Left kidney (tissue), 8 donors: ENCODE measurements at places on chromosomes 13 and 19. TPM values are rescaled to one million over a fixed set of nuclear protein-coding genes. Genes with fewer than 3 reads are reported as not detected.

Gene SEMA6B
- 1.5 TPM for polyA plus RNA-seq

DNA sequence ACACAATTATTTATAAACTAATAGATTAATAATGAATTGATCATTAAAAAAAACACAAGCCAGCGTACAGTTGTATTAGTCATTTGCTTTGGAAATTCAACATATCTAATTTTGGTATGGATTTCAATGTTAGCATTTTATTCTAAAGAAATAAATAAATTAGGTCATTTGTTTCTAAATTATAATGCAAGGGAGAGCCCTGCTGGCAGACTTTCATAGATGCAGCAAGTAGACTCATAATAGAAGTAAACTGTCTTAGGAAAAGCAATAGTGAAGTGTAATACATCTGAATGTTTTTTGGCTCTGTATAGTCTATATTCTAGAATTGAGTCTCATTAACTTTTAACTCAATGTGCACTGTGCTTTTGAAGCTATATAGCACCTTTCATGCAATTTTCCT lies 982.4 kb upstream of the MIR17HG start:
- DNase-seq, result peak; percentile 12

Gene SHISA2
- 64.5 TPM for polyA plus RNA-seq

- no peak for DNase-seq
Observed at GRCh38 chr13:80036845-80037504, 304.0 kb downstream of the SPRY2 start.

GRCh38 chr19:33450689-33451088 lies 70.9 kb downstream of the PEPD start:
- DNase-seq, result no peak

DNA sequence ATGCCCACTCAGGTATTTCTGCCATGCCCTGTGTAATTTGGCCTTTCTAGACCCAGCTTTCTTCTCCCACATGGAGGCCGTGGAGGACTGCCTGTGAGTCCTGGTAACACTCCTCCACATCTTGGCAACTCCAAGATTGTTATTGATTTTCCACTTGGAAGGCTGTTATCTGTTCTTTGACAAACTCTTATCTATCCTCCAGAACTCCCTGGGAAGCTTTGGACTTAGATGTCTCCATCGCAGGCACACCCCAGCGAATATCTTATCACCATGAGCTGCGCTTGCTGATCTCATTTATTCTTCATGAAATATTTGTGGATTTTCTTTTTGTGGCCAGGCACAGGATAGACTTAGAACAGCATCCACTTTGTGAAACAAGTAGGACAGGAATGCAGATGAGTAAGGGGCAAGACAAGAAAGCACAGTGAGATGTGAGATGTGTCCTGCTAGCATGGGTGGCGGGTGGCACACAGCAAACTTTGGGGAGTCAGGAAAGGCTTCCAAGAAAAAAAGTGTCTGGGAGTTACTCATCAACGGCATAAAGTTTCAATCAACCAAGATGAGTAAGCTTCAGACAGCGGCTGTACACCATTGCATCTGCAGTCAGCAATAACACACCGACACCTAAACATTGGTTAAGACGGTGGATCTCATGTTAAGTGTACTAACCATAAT lies 84.5 kb upstream of the IRS2 start:
- DNase-seq, result no peak

Gene ATP8B3
- polyA plus RNA-seq, result 0.85 TPM

DNA sequence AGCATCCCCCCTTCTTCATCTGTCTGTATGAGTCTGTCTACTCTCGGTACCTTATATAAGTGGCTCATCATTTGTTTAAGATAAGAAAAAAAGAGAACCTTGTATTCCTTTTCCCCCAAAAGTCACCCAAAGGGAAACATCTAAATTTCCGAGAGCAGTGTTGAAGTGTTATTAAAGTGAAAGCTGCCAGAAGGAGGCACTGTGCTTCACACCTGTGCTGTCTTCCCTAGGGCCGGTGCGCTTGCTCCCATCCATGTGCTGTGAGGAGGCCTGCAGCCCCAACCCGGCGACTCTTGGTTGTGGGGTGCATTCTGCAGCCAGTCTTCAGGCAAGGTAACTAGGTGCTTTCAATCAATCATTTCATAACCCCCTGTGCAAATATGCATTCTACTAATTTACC lies 97.5 kb downstream of the TNFRSF19 start:
- DNase-seq, result no peak

Gene CFAP97D2
- polyA plus RNA-seq, result not detected

Gene TJP3
- polyA plus RNA-seq, result 7.5 TPM

- no peak for DNase-seq
Observed at GRCh38 chr13:65856431-65856830, 1373.7 kb downstream of the PCDH9 start.

- DNase-seq, result no peak
Observed at GRCh38 chr13:84845907-84846619, 953.2 kb downstream of the SLITRK6 start.

- no peak for DNase-seq
Observed at GRCh38 chr19:45251452-45252354, 632 bp downstream of the MARK4 start.

DNA sequence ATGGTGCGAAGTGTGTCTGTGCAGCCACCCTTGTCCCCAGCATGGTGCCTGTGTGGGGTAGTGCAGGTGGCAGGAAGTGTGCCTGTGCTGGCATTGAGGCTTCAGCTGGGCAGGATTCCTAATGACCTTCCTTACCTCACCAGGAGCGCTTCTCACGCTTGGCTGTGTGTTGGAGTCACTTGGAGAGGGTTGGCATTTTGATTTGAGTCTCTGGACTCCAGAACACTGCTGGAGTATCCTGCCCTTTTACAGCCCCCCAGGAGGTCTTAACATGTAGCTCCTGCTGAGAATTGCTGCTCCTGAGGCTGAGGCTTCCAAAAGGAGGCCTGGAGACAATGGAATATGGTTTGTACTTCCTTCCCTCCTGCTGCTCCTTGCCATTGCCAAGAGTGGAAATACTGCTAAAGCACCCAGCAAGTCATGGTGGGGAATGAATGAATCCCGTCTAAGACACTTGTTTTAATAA lies 87.1 kb downstream of the ARHGEF7 start:
- no peak for DNase-seq

Gene KLC3
- 1.7 TPM for polyA plus RNA-seq

- no peak for DNase-seq
Observed at GRCh38 chr19:17259118-17259780, 5.3 kb downstream of the USHBP1 start.

DNA sequence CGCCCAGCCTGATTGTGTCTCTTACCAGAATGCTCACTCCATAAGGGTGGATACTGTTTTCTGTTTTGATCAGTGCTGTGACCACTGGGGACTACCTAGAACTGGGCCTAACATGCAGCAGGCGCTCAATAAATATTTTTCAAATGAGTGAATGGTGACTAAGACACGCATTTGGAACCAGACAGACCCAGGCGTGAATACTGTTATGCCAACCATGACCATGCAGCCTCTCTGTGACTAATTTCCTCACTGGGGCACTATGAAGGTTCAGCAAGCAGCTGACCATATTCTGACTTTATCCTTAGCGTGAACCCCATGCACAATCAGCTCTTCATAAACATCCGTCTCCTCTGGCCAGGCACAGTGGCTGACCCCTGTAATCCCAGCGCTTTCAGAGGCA lies 13.0 kb upstream of the SPC24 start:
- no peak for DNase-seq

DNA sequence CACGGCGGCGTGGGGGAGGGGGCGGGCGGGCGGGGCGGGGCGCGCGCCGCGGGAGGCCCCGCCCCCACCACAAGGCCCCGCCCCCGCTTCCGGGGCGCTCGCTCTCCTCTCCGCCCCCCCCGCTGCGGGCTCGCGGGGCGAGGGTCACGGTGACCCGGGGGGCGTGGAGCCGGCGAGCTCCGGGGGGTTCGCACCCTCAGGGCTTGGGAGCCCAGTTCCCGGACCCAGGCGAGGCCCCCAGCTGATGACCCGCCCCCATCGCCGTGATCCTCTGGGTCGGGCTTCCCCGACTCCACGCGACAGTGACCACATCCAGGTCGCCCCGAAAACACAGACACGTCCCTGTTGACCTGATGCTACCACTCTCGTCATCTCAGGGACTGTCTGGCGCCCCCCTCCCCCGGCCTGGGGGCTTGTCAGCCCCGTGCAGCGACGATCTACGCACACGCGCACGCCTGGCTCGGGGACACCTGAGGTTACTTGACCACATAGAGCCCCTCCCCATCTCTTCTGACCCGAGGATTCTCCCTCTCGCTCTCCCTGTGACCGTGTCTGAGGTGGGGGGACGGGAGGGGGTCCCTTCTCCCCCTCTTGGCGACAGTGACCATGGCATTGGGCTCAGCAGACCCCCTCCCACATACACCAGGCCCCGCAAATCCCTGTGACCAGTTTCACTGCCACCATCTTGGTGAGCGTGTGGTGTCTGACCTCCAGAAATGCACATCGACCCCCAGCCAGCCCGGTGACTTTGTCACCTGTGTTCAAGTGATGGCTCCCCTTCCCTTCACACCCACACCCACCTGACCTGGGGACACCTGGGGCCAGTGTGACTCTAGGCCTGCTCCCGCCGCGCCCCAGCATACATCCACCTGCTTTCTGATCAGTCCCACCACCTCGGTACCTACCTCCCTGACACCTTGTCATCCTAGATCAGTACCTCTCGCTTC lies 670 bp downstream of the MAP2K7 start:
- no peak for DNase-seq

DNA sequence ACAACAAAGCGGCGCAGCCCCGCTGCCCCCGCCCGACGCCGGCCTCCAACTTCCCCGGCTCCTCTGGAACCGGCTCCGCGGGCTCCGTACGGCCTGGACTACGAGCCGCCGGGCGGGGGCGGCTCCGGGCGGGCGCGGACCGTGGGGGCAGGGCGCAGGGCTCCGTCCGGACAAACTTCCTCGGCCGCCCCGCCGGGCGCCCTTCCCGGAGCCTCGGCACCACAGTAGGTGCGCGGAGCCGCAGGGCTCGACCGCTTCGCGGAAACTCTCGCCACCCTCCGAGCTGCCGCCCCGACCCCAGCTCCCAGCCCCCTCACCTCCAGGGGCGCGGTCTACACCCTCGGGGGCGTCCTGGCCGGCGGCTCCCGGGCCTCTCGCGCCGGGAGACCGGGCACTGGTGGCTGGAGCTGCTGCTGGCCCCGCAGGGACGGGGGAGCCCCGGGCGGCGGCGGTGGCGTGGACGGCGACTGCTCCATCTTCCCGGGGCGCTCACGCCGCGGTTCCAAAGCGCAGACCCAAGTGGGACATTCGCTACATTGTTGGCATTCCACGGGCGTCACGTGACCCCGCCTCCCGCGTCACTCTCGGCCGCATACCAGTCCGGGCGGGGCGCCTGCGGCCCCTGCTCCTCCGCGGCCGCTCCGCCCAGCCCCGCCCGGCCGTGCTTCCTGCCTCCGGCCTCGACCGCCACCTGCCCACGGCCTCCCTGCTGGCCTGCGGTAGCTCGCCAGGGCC lies at the start of gene LATS2:
LATS2 (minus strand) TSS at position 558 of the 735 bp plus-strand sequence. CDS start 15,560 bp downstream, outside the sequence.
- DNase-seq, result peak; percentile 95

DNA sequence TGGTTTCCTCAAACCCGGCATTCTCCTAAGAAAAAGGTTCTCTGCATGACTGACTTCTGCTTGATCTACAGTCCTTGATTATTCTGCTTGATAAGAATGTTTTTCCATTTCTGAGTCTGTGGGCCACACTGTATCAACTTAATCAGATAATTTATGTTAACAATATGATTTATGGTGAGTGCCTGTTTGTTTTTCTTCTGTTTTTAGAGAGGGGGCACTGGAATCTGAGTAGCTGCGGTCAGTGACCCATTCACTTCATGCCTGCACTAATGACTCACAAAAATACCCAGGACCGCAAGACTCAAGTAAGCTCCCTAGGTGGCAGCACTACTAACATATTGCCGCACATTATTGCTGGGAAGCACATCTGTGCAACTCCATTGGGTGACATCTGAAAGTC lies 542.3 kb upstream of the ATXN8OS start:
- DNase-seq, result no peak

DNA sequence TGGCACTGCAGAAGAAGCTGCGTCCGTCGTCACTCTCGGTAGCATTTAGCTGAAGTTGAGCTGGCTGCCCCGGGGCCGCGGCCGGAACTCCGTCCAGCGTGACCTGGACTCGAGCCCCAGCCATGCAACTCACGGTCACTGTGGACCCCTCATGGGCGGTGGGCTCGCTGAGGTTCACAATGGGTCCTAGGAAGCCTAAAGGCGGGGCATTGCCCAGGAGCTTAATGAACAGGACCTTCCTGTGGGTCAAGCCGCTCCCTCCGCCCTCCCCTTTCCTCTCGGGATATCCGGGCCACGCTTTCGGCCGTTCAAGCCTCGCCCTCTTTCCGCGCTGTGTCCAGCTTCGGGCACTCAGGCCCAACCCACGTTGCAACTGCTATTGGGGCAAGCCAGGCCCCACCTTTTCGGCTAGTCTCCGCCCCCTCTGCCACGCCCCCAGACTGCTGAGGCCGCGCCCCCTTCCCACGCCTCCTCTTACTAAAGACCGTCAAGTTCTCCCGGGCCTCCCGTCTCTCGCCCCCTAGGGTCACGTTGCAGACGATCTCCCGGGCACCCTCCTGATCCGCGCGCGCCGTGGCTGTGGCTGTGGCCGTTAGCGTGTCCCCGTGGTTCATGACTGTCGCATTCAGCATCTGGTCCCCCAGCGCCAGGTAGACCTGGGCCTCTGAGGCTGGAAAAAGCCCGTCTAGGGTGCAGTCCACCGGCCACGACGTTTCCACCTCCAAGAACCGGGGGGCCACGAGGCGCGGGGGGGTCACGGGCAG lies 1.4 kb upstream of the RAVER1 start:
- DNase-seq, result peak; percentile 86

Gene HIPK4
- 0.20 TPM for polyA plus RNA-seq

DNA sequence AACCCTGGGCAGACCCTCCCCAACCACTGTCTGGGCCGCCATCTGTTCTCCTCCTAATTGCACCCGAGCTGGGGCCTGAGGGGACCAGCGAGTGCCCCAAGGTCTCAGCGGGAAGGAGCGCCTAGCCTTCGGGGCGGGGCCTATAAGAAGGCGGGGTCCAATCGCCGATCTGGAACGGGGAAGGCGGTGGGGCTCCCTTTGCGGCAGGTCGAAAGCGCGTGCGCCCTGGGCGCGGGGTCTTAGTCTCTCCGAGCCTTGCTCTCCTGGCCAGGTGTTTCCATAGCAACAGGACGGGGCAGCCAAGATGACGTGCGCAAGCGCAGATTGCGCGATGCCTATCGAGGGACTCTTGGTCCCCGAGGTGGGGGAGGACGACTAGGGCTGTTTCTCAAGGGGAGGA lies 2.8 kb downstream of the MAST1 start:
- DNase-seq, result no peak

- no peak for DNase-seq
Observed at GRCh38 chr13:98769736-98770135, 17.3 kb upstream of the SLC15A1 start.

Gene COL5A3
- polyA plus RNA-seq, result 0.71 TPM

DNA sequence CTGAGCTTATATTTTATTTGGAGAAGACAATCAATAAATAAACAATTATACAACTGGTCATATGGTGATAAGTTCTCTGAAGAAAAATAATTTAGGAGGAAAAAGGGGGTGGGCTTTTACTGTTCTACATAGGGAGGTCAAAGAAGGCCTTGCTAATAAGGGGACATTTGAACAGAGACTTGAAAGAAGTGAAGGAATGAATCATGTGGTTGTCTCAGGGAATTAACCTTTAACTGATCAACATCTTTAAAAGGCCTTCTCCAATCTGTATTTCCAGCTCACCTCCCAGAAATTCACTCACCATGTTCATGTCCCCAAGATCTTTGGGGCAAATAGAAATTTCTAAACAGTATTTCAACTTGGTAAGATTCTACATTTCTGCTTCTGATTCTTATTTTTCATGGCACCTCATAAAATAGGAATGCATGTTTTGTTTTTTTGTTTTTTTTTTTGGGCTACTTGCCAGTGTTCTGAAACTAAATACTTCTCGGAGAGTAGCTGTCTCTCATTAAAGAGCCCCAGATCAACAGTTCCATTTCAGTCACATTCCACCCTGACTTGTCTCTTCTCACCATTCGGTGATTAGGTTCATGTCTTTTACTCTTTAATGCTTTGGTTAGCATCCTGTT lies 19.2 kb upstream of the LPAR6 start:
- peak; percentile 33 for DNase-seq

GRCh38 chr19:58581227-58582141 lies 8.3 kb upstream of the MZF1 start:
- DNase-seq, result peak; percentile 85
